NCI-H526 treated with DMSO at 0.1 percent for 48 hours (cell line): ENCODE measurements at places on chromosomes 3 and 15.

- no peak for DNase-seq
Measured at GRCh38 chr3:71955240-71956068, 170.5 kb upstream of the PROK2 start.

DNA sequence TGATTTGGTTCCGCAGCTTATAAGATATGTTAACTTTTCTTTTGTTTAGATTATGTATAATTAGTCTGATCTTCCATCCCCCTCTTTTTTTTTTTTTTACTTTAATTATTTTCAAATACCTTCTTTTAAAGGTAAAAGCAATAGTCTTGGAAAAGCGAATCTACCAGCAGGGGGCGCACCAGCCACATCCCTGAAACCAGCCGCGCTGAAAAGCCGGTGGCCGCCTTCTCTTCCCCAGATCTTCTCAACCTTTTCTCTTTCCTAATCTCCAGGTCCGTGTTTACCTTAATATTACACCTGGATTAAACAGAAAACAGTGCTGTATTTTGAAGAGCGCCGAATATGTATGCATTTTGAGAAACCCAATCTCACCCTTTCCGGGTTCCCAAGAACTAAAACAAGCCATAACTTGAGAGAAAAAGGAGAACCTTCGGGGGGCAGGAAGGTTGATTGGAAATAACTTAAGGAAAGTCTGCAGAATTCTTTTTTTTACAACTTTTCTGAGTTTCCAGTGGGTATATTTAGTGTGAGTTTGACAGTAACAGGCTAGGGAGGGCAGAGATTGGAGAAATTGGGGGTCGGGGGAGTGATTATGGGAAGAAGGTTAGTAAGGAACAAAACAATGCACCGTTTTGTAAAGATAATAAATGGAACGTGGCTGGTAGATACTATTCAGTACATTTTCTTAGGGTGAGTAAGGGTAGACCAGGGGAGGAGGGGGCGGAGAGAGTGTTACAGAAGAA is 2.0 kb upstream of the SOX2 start:
- peak; percentile 45 for DNase-seq

- DNase-seq, result no peak
Measured at GRCh38 chr3:73351423-73352071, 273.2 kb downstream of the PDZRN3 start.

- no peak for DNase-seq
Measured at GRCh38 chr15:94021621-94022320, 209.6 kb upstream of the MCTP2 start.

GRCh38 chr3:59759298-59760031 is 709.6 kb upstream of the CFAP20DC start:
- DNase-seq, result no peak

DNA sequence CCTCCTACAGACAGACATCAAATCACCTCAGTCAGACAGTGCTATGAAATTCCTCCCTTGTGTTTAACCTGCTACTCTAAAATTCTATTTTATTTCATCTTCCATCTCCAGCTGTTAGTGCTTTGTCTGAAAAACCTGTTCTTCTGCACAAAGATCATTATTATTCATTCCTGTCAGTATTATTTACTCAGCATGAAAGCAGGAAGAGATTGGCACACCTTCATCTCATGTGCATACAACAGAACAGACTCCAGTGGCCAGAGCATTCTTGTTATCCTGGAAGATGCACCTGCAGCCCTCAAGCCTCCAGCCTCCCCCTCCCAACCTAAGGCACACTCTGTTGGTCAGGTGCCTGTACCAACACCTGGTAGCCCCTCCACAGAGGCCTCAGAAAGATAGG is 1.8 kb upstream of the ROPN1B start:
- peak; percentile 87 for DNase-seq

DNA sequence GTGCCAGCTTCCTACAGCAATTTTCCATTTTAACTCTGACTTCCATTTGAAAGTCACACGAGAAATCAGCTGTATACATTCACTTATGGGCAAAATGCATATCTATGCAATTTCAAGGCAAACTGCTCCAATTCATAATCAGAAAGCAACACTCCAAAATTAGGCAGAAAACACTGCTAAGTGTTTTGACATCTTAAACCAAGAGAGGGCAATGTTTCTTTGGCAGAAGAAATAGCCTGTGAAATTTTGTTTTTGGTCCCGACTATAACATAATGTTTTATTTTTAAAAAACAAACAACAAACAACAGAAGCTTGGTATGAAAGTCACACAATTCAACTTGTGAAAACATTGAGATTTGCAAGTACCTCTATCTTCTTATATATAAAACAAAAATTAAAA is 42.6 kb downstream of the GOLIM4 start:
- DNase-seq, result no peak

DNA sequence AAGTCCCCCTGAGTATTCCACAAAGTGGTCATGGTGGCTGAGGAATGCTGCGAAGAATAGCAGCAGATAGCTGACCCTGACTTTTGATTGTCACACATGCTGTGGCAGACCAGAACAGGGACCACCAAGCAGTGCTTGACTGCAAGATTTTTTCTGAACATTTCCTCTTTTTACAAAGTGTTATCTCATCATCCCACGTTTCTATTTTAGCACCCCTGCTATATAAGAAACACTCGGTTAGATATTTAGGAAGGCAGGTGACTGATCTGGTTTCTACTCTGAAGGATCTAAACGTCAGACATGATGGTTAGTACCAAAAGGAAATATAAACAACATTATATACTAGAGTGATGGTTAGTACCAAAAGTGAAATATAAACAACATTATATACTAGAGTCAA is 9.1 kb downstream of the SLC25A26 start:
- DNase-seq, result no peak

DNA sequence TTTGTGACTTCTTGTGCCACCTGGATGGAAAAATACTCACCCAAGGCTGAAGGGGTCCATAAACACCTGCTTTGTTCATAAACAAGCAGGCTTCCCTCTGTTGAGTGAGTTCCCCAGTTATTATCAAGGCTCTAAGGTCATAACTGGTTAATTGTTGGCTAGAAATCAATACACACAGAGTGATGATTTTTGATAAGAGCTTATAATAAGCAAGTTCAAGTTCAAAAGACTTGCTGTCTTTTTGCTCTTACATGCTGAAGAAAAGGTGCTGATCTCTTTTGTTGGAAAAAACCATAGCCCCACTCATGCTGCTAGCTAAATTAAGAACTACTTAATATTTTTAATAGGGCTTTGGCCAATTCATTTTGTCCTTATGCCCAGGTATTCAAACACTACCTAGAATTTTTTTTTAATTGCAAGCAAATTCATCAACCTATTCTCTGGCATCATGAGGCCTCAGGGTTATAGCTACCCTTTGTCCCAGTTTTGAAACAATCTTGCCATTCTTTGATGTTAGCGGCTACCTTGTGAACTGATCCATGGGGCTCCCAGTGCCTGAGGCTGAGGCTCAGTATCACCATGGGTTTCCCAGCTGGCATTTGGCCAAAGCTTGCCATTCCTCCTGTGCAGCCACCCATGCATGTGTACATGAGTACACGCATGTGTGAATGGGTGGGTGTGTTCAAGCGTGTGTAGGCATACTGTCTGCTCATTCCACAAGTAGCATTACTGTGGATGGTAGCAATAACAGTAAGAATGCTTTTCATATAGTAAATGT is 127.6 kb upstream of the LPP start:
- no peak for DNase-seq
